ENCODE measurements at places on chromosomes 5 and 9.

GRCh38 chr5:150347003-150347402 is 10.5 kb upstream of the TCOF1 start:
- DNase-seq: no peak

GRCh38 chr5:133992429-133993155 is 12.2 kb downstream of the VDAC1 start:
- DNase-seq: no peak

DNA sequence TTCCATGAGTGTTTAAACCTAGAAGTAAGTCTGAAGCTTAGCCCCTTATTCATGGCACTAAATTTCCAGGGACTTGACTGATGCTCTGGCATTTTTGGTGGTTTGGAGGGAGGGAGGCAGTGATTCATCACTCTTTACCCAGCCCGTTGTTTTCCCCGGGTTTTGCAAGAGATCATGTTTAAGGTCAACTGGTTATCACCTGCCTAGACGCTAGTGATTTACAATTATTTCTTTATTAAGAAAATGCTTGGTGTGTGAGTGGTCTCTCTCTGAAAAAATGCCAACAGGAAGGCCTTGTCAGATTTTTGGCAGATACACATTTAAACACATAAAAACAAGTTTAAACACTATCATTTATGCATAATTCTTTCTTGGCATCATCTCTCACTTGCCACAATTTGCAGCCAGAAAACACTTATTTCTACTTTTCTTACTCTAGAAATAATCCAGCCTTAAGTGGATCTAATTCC is 737.9 kb upstream of the ZNF608 start:
- no peak for DNase-seq

DNA sequence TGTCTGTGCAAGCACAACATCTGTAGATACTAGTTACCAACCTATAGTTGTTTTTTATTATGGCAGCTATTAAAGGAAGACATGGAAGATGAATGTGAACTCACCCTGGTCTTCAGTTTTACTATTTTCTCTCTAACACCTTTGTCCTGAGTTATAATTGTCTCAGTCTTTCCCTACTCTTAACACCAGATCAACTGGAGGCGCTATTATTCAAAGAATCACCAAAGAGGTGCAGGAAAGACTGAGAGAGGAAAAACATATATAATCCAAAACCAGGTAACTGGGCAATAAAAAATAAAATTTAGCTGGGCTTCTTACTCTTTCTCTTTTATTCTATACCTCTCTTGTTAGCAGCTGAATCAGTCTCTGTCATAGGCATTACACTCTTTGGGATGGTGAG is 134.2 kb upstream of the C6 start:
- DNase-seq: no peak

- DNase-seq: peak; percentile 33
Observed at GRCh38 chr9:131503626-131504465, 1.1 kb downstream of the POMT1 start.

DNA sequence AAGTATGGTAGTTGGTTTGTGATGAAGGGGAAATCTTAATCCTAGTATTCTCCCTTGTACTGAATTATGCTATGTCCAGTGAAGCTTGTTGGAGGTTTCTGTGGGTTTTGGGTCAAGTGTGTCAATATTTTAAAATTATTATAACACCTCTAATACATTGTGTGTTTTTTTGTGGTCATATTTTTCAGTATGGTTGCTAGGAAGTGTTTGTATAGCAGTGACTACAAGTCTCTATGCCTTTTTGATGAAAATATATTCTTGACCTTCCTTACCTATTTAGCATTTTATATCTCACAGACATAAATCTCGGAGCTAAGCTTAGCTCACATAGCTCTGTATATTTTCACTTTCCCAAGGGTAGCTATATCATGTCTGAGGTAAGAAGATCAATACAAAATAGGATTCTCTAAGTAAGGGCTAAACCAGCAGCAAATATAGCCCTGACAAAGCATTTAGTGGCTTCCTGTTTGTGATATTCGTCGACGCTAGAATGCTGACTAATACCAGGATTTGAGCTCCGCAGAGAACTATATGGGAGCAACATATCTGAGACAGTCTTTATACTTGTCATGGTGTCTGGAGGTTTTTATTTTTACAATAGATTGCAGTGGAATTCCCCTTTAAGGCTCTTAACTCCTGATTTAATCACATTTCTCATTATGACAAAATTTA is 82.3 kb downstream of the MACIR start:
- DNase-seq: peak; percentile 59

- no peak for DNase-seq
Observed at GRCh38 chr5:91219091-91219802, 163.9 kb downstream of the ARRDC3 start.

DNA sequence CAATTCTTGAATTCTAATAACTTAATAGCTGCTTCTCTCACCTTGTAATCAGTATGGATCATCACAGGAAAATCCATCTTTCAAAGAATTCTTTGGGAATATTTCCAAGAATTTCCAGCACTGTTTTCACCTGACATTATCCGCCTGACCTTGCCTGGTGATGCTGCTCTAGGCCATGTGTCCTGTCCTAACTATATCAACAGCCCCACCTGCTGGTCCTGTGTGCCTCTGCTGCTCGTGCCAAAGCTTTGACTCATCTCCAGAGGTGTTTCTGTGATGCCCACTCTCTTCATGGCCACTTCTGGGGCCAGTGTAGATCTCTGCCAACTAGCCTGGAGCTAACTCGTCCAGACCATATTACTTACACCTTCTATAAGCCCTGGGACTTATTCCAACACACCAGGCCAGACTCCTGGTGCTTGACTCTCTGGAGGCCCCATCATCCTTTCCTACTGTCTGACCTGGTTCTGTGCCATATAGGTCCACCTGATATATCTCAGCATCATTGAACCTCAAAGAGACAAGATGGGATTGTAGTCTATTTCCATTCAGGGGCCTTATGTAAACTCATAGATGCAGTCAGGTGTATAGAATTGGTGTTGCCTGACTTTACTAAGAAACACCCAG is 67.5 kb upstream of the CKMT2 start:
- no peak for DNase-seq

DNA sequence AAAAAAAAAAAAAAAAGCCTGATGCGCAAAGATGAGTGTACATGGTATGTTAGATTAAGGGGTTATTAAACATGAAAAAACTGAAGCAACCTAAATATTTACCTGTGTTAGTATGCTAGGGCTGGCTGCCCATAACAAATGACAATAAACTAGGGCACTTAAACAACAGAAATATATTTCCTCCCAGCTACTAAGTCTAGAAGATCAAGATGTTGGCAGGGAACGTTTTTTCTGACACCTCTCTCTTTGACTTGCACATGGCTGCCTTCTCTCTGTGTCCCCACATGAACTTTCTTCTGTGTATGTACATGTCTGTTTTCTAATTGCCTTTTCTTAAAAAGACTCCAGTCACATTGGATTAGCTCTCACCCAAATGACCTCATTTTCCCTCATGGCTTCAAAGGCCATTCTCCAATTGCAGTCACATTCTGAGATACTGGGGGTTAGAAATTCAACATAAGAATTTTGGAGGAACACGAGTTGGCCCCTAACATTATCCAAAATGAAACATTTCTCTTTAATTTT is 694.5 kb downstream of the CDH9 start:
- no peak for DNase-seq

GRCh38 chr5:139378101-139378825 is 4.8 kb downstream of the SLC23A1 start:
- no peak for DNase-seq

GRCh38 chr5:158152136-158152535 is 293.2 kb upstream of the CLINT1 start:
- DNase-seq: no peak

GRCh38 chr5:13359344-13359743 is 585.1 kb downstream of the DNAH5 start:
- DNase-seq: no peak

- no peak for DNase-seq
Observed at GRCh38 chr9:21576331-21577189, 94.4 kb upstream of the IFNE start.

DNA sequence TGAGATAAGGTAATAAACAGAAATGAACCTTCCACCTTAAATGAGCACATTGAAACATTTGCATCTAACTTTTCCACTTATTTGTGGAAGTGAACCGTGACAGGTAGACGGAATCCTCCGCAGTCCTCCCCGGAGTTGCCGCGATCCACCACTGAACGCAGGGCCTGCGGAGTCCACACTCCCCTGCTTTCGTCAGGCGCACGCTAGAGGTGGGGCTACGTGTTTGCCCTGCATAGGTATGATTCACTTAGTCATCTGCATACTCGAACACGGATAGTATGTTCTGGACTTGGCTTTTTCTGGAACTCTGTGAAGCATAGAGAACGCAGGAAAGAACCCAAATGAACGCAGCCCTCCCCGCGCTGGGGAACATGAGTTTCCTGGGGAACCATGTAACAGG is 272.8 kb upstream of the IRX4 start:
- DNase-seq: no peak

- DNase-seq: peak; percentile 14
Observed at GRCh38 chr5:61701877-61702602, 370.0 kb downstream of the ZSWIM6 start.

- DNase-seq: no peak
Observed at GRCh38 chr5:180173198-180173544, 35.8 kb downstream of the RASGEF1C start.

DNA sequence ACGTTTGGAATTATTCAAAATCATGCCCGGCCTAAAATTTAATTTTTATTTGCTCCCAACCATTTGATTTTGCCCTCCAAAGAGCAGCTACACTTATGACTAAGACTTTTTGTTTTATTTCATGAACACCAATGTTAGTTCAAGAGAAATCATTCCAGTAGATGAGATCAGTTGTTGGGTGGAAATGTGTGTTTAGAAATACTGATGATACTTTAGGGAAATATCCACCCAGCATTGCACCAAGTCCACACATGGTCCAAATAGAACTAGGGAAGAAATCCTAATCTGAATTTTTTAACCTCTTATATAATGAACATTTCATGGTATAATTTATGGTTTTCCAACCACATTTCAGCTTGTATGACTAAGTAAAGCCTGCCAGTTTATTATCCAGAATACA is 28.3 kb upstream of the GOLPH3 start:
- DNase-seq: no peak

DNA sequence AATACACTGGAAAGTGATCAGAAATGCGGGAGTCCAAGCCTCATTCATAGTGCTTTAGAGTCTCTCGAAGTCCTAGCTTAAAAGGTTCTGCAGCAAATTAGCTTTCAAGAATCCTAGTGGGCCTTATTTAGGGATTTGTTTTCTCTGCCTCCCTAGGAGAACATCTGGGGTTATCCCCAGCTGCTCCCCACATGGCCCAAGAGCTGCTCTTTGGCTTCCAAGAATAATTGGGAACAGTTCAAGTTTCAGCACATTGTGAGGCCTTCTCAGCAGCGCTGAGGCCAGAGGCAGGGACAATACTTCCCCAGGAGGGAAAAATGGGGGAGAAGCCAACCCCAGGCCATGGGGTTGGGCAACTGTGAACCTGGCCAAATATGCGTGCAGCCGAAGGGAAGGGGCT is 108.7 kb downstream of the LIFR start:
- DNase-seq: no peak

GRCh38 chr5:10652151-10652550 is 88.3 kb downstream of the ANKRD33B start:
- DNase-seq: no peak

DNA sequence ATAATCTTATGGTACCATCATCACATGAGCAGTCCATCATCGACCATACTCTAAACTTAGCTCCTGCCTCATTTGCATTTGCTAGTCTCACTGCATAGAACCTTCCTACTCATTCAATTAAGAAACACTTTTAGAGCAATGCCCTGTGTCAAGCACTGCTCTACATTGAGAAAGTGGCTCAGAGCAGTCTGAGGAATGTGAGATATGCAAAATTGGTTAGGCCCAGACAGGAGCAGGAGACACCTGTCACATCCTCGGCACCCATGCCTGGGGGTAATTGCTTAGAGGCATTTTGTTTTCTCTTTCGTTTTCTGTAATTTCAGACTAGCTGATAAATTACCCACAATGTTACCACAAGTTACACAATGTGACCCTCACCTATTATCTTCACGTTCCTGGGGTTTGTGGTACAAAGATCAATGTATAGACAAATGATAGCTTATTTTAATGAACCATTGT is 4.9 kb upstream of the RARS1 start:
- DNase-seq: peak; percentile 51

- no peak for DNase-seq
Observed at GRCh38 chr9:130443456-130443801, 1.3 kb upstream of the ASS1 start.

DNA sequence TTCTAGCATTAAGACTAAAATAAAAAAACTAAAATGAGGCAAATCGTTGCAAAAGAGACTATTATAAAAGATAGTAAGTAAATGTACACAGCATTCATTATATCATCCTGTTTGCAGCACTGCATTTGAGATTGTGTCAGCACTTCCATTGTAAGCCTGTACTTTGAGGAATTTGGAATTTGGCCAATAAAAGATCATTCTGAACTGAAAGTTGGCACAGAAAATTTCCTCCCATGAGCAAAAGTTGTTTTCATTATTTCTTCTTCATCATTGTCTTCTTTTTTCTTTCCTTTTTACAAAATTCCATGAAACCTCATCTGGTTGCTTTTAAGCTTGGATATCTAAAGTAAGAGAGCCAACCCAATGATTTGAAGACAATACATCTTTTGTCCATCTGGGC is 199.3 kb upstream of the ADAMTSL1 start:
- no peak for DNase-seq

- no peak for DNase-seq
Observed at GRCh38 chr5:82459626-82460025, 181.5 kb upstream of the RPS23 start.

- no peak for DNase-seq
Observed at GRCh38 chr5:142498298-142498697, 173.5 kb upstream of the SPRY4 start.
